NCI-H1048 (cell line): ENCODE measurements at places on chromosomes 5 and 9.

- DNase-seq = no peak
These were observed 76.2 kb downstream of the GPR21 start for GRCh38 chr9:123109540-123110279.

GRCh38 chr5:91065496-91065895 is 317.6 kb downstream of the ARRDC3 start:
- DNase-seq = no peak

- no peak for DNase-seq
These were observed 1008.9 kb downstream of the EFNA5 start for GRCh38 chr5:106661866-106662265.

GRCh38 chr5:65722575-65723403 is 784 bp downstream of the NLN start:
- peak; percentile 10 for DNase-seq

- no peak for DNase-seq
These were observed 19.7 kb downstream of the TTC39B start for GRCh38 chr9:15287309-15287708.

- no peak for DNase-seq
These were observed 73.4 kb downstream of the GABBR2 start for GRCh38 chr9:98635374-98635773.

GRCh38 chr5:159017786-159018185 is 81.9 kb downstream of the EBF1 start:
- DNase-seq = no peak
